Pulmonary artery endothelial cell (primary cell): ENCODE measurements at places on chromosomes 7 and 10.

- peak; percentile 5 for DNase-seq
Observed at GRCh38 chr7:116122972-116123595, 87.3 kb upstream of the TES start.

- DNase-seq, result no peak
Observed at GRCh38 chr10:2610946-2611345, 456.4 kb upstream of the PFKP start.

GRCh38 chr10:42996588-42996987, 80.3 kb upstream of the RET start:
- DNase-seq, result no peak

DNA sequence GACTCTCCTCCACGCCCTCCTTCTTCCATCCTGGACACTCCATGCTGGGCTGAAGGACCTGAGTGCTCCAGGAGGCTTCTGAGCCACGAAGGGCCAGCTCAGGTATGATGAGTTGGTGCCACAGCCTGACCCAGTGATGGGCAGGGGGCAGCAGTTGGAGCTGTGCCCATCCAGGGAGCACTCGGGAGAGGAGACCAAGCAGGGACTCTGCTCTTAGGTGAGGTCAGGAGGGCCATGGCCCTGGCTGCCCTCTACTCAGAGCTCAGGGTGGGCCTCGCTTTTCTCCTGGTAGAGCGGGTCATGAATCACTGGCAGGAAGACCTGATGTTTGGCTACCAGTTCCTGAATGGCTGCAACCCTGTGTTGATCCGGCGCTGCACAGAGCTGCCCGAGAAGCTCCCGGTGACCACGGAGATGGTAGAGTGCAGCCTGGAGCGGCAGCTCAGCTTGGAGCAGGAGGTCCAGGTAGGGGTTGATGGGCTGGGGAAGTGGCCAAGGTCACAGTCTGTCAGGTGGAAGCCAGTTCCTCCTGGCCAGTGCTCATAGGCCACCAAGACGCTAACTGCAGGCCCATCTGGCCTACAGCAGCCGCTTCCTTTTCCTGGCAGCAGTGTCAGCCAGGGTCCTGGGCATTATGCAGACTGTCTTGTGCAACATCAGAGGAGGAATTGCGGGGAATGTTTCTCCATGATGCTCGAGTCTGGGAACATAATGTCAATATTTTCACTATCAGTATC, 50.8 kb downstream of the ALOX5 start:
- no peak for DNase-seq

DNA sequence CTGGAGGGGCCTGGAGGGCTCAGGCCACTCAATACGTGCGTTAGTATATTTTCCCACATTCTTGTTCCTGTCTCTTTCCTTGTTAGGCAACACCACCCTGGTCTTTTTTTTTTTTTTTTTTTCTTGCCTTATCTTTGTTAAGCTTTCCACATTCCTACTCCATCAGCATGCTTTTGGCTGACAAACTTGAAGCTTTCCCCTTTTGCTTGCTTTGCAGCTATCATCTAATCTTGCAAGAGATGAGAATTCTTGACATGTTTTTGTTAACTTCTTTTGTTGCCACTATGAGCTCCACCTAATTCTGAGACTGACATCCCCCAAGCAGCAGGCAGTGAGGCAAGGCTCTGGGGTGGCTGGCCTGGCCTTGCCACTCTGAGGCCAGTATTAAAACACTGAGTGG, 52.5 kb upstream of the NRP1 start:
- no peak for DNase-seq

- DNase-seq, result peak; percentile 95
Observed at GRCh38 chr7:131235489-131236317, 92.0 kb upstream of the MKLN1 start.

GRCh38 chr7:29853072-29853471, 46.8 kb downstream of the WIPF3 start:
- no peak for DNase-seq

- DNase-seq, result no peak
Observed at GRCh38 chr7:83872501-83872900, 223.6 kb upstream of the SEMA3E start.

- DNase-seq, result no peak
Observed at GRCh38 chr7:42833411-42833810, 78.5 kb downstream of the C7orf25 start.

- no peak for DNase-seq
Observed at GRCh38 chr10:110244550-110244949, 37.1 kb downstream of the MXI1 start.

- no peak for DNase-seq
Observed at GRCh38 chr10:130634816-130635215, 498.6 kb downstream of the GLRX3 start.

GRCh38 chr7:39360038-39360437, 206.2 kb upstream of the YAE1 start:
- DNase-seq, result no peak

DNA sequence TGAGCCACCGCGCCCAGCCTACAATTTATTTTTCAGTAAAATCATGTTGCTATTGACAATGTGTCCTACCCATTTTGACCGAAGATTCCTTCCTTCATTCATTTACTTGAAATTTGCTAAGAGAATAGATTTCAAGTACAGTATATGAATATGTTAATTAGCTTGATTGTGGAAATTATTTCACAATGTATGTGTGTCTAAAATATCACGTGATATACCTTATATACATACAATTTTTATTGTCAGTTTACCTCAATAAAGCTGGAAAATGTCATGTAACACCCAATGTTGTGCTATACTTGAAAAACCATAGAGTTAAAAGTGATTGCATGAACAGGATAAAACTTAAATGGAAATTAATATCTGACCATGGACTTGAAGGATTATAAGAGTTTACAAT, 521.7 kb upstream of the ANKRD30A start:
- DNase-seq, result no peak

DNA sequence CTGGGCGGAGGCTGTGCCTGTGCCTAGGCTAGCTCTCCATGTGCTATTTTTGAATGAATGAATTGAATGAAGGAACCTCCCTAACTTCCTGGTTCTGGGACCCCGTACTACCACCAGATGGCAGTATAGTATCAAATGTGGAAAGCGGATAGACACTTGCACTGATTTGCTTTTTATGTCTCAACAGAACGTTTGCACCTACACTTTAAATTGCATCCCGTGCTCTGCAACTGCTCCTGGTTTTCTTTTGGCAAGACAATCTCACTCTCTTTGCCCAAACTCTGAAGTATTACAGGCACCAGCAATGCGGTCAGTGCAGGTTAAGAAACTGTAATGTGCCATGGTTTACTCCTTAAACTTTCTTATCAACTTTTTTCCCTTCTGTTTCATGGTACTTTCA, 6.5 kb downstream of the FZD8 start:
- no peak for DNase-seq

- DNase-seq, result no peak
Observed at GRCh38 chr10:25982107-25982506, 48.1 kb downstream of the MYO3A start.

GRCh38 chr10:108598831-108599230, 1324.5 kb downstream of the XPNPEP1 start:
- DNase-seq, result no peak

GRCh38 chr10:6299234-6299633, 96.5 kb downstream of the PFKFB3 start:
- no peak for DNase-seq

DNA sequence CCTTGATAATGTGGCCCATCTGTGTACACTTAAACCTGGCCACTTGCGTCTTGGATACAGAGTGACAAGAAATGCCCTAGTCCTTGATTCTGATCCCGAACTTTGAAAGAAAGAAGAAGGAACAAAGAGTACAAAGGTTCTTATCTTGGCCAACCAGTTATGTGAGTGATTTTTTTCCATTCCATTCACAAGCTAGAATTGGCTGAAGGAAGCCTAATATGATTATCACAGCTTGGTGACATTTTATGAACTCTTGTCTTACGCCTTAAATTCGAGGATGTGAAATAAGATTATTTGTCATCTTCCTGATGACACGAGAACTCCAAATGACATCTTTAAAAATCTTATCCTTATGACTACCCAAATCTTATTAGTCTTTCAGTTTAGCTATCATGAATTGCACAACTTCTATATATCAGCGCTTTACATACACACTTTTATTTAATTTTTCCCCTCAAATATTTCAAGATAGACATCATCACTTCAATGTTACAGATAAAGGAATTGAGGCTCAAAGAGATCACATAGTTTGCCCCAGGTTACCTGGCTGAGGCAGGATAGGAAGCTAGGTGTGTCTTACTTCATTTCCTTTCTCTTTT, 13.0 kb upstream of the SP4 start:
- DNase-seq, result no peak

DNA sequence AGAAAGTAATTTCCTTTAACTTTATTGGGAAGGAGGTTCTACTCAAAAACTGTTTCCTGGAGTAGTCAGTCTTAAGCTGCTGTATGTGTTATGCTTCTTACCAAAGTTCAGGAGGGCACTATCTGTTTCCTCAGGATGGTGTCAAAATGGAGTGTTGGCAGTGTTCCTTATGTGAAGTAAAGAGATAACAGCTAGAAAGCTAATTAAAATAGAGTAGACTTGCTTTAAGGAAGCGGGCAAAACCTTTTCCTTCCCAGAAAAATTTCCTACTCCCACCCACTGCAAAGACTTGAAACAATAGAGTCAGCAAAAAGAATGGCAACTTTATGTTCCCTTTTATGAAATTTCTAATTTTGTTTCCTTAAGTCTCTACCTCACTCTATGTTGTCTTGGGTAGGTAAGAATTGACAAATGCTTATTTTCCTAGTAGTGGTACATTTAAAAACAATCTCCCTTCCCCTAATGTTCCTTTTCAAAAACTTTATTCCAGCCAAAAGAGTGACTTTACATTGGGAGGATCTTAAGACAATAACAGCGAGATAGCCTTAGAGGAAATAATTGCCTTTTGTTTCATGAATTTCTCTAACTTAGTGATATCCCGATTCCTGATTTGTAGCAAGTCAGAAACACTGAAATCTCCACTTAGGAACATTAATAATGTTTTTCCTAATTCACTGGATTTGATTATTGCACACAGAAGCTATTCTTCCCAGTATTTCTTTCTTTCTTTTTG, 26.5 kb upstream of the ENTPD1 start:
- DNase-seq, result peak; percentile 73

DNA sequence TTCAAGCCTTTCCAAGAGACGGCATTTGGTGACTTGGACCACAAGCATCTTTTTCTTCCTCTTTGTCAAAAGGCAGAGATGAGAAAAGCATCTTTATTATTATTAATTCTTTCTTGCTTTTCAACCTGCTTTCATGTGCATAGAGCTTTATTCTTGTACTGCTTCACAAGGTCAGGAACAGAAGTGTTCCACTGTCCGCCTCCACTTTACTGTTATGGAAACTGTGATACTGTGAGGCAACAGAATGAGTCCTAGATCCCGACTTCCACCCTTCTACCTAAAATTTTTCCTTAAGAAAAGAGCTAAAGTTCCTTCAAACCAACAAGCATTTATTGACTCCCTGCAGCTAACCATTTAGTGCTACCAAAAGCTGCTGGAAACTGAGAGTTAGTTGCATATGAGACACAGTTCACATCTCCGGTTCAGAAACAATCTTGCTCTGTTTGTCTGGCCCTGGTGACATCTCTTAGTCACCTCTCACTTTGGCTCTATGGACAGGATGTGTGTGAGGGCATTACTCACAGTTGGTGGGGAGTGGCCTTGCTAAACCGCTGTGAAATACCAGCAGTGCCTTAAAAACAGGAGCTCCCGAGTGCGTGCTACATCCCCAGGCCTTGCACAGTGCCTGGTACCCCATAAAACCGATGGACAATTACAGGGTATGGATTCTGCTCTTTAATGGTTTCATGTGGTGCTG, 77.1 kb upstream of the TRIL start:
- DNase-seq, result peak; percentile 75

GRCh38 chr7:155469-155900, 36.9 kb upstream of the FAM20C start:
- DNase-seq, result no peak

- DNase-seq, result no peak
Observed at GRCh38 chr7:148708026-148708885, 9.6 kb downstream of the CUL1 start.

GRCh38 chr10:116980041-116980440, 24.9 kb downstream of the SHTN1 start:
- no peak for DNase-seq

GRCh38 chr7:90540406-90540805, 55.7 kb upstream of the CDK14 start:
- DNase-seq, result no peak

DNA sequence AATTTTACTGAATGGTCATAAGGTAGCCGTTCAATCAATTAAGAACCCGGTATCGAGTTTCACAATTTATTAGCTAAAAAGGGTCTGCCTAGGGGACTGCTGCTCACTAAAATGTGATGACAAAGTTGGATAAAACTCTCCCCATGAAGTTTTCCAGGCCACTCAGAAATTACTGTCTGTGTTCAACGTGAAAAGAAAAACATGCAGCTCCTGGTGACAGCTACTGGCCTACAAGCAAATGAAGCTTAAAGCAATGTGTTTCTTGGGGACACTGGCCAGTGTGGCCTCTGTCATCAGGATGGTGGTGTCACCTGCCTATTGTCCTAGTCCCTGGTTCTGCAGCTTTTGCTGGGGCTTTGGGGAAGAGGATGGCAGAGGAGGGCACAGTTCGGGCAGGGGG, 222.6 kb downstream of the WDR11 start:
- no peak for DNase-seq

DNA sequence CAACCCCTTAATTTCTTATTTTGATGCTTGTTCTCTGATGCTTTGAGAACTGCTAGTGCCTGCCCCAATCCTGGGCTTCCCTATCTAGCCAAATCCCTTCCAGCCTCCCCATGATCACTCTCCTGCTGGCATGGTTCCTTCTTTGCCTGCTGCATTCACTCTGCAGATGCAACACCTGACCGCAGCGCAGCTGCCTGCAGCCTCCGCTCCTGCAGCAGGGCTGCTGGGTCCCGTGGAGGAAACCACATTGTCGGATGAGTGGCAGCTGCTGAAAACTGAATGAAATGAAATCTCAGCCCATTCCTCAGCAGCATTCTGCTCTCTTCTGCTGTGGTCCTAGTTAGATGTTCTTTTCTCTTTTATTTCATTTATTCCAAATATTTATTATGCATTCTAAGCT, 320.3 kb downstream of the CCDC3 start:
- DNase-seq, result no peak

- DNase-seq, result no peak
Observed at GRCh38 chr10:104170610-104171254, 48.8 kb downstream of the SFR1 start.

DNA sequence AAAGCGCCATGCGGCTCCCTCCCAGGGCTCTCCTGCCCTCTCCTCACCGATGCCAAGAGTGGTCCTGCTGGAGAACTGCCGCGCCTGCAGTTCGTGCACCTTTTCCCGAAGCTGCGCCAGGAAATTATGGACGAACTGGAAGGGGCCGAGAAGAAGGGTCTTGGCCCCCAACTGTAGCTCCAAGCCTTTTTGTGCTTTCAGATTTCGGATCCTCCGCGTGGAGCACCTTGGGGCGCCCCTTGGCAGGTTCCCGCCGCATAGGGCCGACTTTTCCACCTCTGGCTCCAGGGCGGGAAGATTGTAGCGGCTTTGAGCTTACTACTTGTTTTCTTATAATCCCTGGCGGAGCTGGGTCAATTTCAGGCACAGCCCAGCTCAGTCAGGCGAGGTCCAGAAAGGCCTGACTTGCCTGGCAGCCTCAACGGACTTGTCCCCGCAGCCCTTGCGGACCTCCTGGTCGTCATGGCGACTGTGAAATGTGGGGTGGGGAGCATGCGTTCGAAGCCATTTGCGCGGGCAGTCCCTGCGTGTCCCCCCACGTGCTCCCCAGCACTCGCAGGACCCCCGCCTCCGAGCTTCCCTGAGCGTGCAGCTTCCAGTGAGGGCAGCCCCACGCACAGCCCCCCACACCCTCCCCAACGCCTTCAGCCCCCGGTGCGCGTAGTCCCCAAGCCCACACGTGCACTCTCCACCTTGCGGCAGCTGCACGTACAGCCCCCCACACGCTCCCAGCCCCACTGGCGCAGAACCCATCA, 129.9 kb downstream of the KBTBD2 start:
- no peak for DNase-seq

- DNase-seq, result no peak
Observed at GRCh38 chr7:157854066-157854891, 517.5 kb downstream of the DNAJB6 start.
